T-helper 22 cell (primary cell): ENCODE measurements at places on chromosomes 11 and 22.
A peak's percentile ranks its signal among the peaks of the same experiment; 100 is the strongest.

GRCh38 chr11:44574610-44575287 lies 9.3 kb downstream of the CD82 start:
- peak; percentile 37 for DNase-seq

GRCh38 chr11:73151416-73151815 lies 9.3 kb upstream of the FCHSD2 start:
- no peak for DNase-seq

- no peak for DNase-seq
Measured at GRCh38 chr11:132048040-132048439, 677.6 kb downstream of the NTM start.

DNA sequence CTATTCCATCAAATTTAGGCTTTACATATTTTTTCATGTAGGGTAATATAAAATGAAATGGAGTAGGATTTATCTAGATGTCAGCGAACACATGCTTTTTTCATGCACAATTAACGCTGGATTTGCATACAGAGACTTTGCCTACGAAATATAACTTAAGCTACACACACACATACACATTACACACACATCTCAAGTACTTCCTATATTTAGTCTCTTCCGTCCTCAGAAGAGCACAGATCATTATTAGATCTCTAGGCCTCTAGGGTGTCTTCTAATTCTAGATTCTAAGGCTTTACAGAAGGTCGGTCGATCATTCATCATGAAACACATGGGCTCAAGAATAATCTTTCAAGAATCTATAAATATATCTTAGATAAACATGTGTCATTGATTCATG lies 3.8 kb upstream of the MS4A13 start:
- no peak for DNase-seq

DNA sequence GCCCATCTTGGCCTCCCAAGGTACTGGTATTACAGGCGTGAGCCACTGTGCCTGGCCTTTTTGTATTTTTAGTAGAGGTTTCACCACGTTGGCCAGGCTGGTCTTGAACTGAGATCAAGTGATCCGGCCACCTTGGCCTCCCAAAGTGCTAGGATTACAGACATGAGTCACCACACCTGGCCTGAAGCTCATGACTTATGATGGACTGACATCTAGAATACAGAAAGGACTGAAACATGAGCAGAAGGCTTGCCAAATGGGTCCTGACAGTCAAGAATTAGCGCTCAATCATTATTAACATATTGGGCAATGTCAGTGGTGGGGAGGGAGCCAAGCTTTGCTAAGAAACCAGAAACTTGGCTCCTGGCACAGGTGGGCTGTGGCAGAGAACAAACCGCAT lies 5.0 kb downstream of the FADS1 start:
- no peak for DNase-seq

GRCh38 chr22:22362936-22363335 lies 118.3 kb downstream of the VPREB1 start:
- no peak for DNase-seq
